ENCODE measurements at places on chromosomes 3 and 15.
A peak's percentile ranks its signal among the peaks of the same experiment; 100 is the strongest.

DNA sequence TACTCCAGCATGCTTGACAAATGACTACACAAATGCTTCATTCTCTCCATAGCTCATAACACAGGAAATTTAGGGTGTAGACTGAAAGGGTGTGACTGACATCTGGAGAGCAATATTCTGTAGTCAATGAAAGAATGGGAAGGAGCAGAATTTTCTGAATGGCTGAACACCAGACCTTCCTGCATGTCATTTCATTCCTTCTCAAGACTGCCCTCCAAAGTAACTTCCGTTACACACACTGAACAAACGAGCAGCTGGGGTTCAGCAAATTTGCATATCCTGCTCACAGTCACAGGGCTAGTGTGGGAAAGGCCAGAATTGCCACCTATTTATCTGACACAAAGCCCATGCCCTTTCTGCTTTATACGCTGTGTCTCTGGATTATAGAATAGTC, 325.0 kb upstream of the CFAP20DC start:
- no peak for DNase-seq

DNA sequence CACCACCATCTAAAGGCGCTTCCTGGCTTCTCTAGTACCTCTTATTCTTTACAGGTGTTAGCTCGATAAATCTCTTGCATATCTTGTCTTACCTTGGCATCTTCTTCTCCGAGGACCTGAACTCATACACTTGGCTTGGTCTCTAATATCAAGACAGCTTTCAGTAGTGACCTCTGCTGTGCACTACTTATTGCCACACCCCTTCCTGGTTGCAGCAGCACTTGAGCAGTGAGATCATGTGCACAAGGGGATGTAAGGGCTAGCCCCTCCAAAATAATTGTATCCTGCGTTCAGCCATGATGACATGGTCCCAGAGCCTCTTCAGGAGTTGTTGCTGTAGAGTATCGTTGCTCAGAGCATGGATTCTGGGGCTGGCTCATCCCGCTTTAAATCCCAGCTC, 1.3 kb upstream of the PLA1A start:
- no peak for DNase-seq

DNA sequence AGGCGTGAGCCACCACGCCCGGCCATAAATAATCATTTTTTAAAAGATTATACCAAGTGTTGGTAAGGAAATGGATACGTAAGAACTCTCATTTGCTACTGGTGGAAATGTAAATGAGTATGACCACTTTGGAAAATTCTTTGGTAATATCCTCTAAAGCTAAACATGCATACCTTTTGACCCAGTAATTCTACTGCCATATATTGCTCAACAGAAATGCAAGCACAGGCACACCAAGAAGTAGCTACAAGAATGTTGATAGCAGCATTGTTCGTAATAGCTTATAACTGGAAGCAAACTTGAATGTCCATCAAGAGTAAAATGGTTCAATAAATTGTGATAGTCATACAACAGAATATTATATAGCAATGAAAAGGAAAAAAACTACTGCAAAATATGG, 4.8 kb upstream of the CASR start:
- DNase-seq = no peak

GRCh38 chr3:129560269-129560787, 17.4 kb downstream of the H1-8 start:
- no peak for DNase-seq

DNA sequence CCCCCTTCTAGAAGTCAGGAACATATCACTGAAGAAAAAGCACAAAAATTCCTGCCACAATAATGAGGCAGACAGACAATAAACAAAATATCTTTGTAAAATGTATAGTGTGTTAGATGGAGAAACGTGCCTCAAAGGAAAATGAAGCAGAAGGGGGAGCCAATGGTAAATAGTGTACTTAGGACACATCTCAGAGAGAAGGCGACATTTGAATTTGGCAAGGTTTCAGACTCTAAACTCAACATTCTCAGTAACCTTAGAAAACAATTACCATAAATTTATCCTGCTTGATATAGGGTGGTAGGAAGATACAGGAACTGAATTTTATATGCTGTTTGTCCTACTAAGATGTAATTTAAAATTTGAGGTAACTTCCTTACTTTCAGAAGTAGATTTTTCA, 52.6 kb upstream of the PTX3 start:
- no peak for DNase-seq

GRCh38 chr3:61805510-61806080, 244.2 kb downstream of the PTPRG start:
- DNase-seq = no peak

DNA sequence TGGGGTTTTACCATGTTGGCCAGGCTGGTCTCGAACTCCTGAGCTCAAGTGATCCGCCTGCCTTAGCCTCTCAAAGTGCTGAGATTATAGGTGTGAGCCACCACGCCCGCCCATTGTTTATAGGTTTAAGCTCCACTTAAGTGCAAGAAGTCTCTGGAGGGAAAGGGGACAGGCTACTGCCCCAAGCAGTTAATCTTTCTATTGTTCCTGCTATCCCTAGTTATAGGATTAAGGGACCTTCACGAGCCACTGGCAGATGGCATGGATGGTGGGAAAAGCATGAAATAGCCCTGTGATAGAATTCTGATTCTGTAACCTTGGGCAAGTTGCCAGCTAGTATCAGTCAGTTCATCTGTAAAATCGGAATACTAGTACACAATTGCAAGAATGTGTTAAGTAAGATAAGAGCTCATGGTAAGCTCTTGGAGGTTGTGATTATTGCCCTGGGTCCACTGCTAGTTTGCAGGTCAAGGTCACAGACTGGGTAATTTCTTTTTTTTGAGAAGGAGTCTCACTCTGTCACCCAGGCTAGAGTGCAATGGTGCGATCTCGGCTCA, 5.3 kb upstream of the RBPMS2 start:
- no peak for DNase-seq

DNA sequence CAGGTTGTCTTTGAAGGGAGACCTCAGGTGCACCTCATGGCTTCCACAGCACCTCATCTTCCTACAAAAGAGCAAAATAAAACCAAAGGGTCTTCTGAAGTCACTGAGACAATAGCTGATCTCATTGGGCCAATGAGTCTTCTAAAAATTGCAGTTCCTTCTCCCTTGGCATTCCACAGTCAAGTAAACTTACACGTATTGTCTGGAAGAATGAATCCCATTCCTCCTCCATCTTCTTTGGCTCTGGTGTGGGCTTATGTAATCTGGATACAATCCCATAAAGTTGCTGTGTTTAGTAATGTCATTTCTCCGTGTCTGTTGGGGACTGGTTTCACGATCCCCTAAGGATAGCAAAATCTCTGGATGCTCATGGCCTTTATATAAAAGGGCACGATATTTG, 85.5 kb upstream of the CGNL1 start:
- DNase-seq = no peak

DNA sequence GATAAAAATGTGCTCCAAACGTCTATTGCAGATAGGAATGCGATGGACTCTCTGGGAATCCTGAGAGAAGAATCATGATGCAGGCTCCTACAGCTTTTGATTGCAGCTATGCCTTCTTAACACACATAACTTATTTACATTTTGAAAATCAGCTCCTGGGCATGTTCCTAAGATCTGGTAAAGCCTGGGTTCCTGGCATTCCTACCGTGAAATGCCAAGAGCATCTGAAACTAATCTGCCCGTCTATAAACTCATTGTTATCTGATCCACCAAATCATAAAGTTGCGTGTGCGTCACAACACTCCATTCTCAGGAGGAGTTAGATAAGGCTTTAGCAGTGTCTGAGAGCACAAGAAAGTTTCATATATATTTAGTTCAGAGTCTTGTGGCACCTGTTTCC, 79.0 kb upstream of the VGLL3 start:
- DNase-seq = no peak

GRCh38 chr15:94230883-94231722, at the start of gene MCTP2:
TSS of gene MCTP2 (plus strand) at chr15:94231561. CDS start at chr15:94298266, 66,705 bp downstream.
- no peak for DNase-seq

DNA sequence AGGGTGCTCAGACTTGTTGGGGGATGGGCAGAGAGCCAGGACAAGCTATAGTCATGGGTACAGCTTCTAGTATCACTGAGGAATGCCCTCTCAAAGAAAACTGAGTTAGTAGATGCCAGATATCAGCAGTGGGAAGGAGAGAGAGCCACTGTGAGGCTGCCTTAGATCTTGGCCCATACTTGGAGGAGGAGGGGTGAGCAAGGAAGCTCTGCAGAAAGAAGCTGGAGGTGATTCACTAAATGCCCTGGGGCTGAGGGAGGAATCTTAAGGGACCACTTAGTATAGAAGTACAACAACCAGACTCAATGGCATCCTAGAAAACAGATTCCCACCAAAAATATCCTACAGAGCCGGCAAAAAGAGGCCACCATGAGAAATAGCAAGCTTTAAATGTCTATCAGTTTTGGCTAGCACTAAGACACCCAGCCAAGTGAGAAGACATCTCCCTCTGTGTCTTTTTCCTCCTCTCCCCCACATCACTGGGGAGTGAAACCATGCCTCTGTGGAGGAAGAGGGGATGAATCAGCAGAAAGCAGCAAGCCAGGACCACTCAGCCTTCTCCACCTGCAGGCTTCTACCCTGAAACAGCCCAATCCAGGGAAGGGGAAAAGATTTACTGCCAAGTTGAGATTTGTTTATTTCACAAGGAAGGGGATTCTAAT, 282.5 kb upstream of the STT3B start:
- no peak for DNase-seq

GRCh38 chr3:16357186-16358121, 92.4 kb downstream of the OXNAD1 start:
- DNase-seq = no peak

DNA sequence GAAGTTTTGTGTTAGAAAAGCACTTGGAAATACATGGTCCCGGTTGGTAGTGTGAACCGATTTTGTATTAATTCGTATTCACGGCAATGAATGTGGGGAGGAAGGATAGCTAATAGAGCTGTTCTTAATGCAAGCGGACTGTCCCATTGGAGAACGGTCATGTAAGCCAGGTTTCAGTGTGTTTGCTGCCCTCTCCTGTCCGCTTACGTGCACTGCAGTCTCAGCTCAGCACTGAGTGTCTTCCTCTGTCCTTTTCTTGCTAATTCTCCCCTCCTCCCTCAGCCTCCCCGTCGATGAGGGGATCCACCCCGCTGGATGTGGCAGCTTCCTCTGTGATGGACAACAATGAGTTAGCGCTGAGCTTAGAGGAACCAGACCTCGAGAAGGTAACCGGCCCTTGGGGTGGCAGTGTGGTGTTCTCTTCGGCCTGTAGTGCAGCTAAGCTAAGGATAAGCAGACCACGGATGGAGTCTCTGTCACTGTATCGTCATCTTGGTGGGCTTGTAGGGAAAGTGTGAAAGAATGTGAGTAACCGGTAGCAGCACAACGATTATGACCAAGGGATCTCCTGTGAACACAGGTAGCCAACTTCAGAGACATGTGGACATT, 267.5 kb upstream of the CHRM5 start:
- DNase-seq = peak; percentile 88

DNA sequence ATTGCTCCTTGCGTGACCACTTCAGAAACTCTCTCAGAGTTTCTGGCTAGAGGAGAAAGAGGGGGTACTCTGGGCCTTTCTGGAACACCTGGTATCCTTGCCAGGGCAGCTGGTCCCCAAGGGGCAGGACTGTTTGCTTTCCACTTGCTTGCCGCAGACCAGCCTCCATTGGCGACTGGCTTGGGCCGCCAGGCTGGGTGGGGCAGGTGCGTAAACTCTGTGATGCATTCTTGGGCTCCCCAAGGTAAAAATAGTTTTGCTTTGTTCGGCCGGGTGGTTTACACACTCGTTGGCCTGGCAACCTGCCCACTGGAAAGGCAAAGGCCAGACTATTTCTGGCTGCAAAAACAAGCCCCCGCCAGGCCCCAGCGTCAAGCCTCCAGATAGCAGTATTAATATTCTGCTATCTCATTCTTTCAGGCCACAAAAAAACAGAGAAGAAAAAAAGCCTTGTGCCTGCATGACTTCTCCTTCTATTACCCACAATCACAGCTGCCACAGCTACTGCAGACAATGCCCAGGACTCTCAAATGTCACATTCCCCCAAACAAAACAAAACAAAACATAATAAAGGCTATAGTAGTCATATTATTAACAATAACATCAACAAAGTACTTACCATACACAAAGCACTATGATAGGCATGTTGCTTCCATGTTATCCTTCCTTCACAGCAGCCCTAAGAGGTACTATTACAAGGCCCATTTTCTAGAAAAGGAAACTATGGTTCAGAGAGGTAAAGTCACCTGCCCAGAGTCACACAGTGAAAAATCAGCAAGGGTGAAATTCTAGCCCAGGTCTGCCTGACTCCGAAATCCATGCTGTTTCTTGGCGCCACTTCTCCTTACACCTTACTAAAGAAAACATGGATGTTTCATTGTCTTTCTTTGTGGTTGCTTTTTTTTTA, 14.0 kb upstream of the SSUH2 start:
- DNase-seq = no peak

DNA sequence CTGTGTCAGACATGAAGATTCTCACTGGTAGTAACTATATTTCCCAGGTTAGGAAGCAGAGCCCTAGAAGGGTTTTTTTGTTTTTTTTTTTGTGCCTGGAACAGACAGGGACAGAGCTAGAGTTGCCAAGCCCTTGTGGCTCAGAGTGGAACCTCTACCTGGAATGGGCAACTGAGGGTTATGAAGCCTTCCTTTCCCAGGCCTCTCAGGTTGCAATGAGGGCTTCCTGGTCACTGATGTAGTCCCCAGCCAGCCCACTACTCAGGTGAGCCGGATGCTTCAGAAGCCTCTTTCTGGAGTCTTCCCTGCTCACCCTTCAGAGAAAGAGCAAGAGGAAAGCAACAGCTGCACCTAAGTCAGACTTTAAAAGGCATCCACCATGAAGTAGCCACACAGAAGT, 48.8 kb upstream of the MANF start:
- DNase-seq = no peak

- no peak for DNase-seq
Measured at GRCh38 chr3:75332794-75333193, 331.3 kb upstream of the FRG2C start.

GRCh38 chr3:122132949-122133540, 50.4 kb upstream of the CASR start:
- no peak for DNase-seq

DNA sequence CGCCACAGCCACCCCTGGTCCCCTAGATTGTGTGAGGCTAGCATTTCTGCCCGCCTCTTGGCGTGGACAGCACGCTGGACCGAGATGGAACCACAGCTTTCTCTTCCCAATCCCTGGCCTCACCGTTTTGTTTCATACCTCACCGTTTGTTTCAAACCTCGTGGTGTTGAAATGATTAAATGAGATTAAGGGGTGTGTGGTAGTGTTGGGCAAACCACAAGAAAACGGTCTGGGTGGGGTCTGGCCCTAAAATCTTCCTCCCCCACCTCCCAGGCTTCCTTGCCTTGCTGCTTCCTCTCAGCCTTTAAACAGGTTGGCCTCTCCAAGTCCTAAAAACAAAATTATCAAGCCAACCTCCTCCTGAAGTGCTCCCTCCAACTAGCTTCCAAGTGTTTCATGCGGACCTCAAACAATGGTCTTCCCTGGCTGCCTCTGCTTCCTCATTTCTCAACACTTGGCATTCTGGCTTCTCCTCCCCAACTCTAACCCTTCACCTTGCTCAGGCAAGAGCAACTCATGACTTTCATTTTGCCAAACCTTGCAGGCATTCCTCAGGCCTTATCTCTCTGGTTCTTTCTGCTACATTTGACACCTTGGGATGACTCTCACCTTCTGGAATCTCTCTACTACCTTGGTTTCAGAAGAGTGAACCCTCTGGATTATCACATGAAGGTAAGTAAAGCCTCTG, 1.4 kb upstream of the ATP13A3 start:
- no peak for DNase-seq

All from dorsolateral prefrontal cortex (tissue), 122 donors.